NCI-H2081 (cell line): ENCODE measurements at places on chromosomes 2 and 18.
A peak's percentile ranks its signal among the peaks of the same experiment; 100 is the strongest.

DNA sequence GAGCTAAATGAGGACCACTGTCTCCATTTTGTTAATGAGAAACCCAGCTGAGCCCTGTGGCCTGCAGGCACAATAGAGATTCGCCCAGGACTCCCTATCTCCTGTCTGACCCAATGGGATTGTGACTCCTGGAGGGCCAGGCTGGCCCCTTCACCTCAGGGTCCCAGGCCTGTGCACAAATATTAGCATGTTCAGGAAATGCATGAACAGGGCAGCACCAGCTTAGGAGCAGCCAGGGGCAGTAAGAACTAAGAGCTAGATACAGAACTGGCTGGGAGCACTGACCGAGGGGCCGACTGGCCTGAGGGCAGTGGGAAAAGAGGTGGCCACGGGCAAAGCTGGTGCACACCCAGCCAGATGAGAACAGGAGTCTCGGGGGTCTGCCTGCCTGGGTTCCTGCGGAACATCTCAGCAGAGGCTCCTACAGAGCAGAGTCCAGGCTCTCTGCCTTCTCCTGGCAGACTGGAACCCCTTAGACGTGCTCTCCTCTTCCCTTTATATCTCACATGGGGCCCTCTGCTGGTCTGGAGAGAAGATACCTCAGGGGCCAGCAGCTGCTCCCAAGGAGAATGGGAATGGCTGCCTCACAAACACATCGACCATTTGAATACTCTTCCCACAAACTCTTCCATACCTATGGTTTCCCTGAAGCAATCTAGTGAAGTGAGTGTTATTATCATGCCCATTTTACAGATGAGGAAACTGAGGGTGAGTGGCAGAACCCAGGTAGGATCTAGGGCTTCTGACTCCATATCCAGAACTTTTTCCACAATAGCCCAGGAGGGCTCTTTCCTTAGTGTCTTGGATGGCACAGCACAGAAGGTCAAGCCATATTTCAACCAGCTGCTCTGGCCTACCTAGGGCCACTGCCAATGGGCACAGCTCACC lies 77.6 kb upstream of the OTOF start:
- no peak for DNase-seq

GRCh38 chr2:47056868-47057686 lies 98.0 kb downstream of the STPG4 start:
- DNase-seq, result no peak

DNA sequence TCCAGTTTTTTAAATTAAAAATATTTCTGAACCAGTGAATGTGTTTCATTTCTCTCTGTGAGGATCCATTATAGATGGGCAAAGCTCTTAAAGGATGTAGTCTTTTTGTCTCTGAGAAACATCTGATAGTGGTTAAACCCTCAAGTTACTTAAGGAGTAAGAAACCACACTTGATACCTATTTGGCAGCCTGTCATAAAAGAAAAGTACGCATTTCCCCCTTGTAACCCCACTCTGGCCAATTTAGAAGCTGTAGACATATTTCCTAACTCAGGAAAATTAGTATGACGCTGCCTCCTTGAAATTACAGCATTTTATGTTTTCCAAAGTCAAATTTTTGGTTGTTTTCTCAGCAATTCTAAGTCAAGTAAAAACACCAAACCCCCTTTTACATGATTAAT lies 2.0 kb downstream of the STAT4 start:
- no peak for DNase-seq

DNA sequence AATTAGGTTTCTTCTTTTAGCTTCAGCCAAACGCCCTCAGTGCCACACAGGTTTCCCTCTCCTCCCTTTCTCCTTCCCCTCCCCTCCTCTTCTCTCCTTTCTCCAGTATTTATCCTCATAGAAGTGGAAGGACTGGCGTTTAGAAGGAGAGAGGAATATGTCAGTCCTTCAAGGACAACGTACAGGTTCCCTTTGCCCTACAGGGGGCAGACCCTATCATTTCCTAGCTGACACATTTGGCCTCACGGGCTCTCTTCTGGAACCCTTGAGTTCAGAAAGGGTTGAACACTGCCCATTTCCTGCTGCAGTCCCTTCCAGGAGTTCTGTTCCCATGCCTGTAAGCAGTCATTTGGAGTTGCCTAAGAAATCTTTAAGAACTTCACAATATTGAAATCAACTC lies 46.1 kb downstream of the CDCA7 start:
- DNase-seq, result no peak

- DNase-seq, result no peak
These were observed 54.8 kb upstream of the STRN start for GRCh38 chr2:37020887-37021796.

DNA sequence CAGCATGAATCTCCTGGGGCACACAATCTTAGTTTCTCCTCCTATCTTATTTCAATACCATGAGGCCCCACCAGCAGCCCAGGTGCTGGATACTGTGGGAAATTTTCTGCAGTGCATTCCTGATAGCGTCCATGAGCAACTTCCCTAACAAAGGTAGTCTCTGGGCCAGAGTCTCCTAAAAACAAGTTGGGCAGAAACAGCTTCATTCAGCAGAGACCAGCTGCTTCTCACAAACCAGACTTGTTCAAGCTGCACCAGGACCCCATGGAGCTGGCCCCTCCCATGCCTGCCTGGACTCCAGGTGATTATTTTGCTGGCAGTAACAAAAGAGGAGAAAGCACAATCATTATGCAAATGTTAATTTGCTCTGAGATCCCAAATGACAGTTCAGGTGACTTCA lies 31.4 kb downstream of the MYO5B start:
- peak; percentile 17 for DNase-seq

DNA sequence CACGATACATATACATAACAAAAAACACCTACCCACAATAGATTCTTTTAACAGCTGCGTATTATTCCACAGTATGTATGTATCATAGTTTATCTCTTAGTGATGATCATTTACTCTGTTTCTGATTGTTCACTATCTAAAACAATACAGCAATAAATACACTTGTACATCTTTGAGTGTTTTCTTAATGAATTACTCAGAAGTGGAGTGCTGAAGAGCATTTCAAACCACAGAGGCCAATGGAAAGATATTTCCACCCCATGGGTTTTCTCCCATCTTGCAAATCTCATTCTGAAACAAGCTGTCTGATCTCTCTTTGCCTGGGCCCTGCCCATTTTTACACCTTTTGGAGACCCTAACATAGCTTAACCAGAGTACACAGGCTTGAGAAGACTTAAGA lies 113.8 kb upstream of the KLF7 start:
- DNase-seq, result no peak

DNA sequence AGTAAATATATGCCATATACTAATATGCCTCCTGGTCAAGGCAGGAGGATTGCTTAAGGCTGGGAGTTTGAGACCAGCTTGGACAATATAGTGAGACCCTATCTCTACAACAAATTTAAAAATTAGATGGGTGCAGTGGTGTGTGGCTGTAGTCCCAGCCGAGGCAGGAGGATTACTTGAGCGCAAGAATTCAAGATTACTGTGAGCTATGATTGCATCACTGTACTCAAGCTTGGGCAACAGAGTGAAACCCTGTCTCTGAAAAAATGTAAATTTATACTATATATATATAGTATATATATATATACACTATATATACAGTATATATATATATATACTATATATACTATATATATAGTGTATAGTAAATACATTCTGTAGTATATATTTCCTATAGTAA lies 30.0 kb upstream of the NPC1 start:
- no peak for DNase-seq

DNA sequence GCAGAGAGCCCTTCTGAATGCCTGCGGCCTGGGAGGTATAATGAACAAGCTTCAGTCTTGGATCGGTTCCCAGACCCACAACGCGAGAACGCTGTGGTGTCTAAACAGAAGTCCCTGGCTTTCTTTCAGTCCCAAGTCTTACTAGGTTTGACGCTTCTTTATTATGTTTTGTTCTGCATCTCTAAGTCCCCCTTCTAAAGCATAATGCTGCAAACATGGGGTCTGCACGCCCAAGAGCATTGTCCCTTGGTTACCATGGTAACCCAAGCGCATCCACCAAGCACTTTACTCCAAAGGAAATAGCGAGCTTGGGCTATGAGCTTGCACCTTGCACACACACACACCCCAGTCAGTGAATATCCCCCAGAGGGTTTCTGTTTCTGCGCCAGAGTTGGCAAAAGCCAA lies 193.7 kb downstream of the INO80D start:
- peak; percentile 91 for DNase-seq

GRCh38 chr2:3626118-3626811 lies 31.4 kb downstream of the COLEC11 start:
- DNase-seq, result no peak

GRCh38 chr2:215979620-215980019 lies 33.7 kb downstream of the MREG start:
- DNase-seq, result no peak
